M059J (cell line): ENCODE measurements at places on chromosomes 5 and 9.

GRCh38 chr5:98110791-98111190 lies 662.7 kb upstream of the RGMB start:
- no peak for DNase-seq

DNA sequence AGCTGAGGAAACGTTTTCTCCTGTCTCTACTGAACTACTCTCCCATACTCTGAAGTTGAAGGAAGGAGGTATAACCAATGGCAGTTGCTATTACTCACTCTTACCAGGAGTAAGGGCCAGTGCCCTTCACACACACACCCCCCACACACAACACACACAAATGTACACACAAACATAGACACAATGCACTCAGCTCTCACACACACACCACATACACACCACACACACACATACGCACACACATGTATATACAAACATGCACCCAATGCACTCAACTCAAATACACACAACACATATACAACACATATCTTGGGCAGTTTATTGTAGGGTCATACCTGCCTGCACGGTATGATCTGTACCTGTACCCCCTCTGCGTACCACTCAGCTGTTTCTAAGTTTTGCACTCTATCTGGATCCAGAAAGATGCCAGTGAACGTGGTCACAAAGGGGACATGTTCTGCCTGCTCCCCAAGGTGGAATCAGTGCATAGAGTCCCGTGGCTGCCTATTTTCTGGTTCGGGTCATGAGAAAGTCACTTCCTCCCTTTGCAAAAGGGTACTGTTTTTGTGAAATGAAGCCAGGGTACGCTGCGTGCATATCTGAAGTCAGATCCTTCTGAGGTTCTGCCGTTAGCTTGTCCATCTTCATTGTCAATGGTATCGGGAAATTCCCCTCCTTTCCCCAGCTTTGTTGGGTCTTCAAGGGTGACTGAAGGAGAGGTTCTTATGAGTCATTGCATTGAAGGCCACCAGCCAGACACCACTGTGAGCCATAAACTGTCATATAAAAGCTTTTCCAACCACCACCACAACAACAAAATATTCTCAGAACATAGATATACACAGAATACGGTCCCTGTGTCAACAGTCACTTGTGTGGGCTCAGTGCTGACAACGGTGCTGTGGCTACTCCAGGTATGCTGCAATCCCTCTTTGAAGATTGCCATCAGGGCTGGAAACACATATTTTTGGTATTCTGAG lies 131.9 kb downstream of the UGCG start:
- peak; percentile 90 for DNase-seq

- DNase-seq, result no peak
These were observed 418.3 kb downstream of the RAB3C start for GRCh38 chr5:59001154-59001553.

DNA sequence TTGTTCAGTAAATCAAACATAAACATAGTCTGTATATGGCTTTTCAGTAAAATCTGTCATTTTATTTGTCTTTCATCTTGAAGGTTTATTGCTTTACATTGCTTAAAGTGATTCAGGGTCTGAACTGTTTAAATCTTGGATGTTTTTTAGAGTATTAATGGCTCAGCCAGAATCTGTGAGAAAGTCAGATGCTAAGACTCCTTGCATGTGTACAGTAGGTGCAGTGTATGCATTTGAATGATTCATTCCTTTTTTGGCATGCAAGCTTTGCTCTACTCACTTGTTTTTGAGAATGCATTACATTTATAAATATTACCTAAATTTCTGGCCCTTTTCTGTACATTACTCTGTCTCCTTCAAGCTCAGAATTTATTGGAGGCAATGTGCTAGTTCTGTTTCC lies 271.0 kb upstream of the RIOK2 start:
- no peak for DNase-seq

DNA sequence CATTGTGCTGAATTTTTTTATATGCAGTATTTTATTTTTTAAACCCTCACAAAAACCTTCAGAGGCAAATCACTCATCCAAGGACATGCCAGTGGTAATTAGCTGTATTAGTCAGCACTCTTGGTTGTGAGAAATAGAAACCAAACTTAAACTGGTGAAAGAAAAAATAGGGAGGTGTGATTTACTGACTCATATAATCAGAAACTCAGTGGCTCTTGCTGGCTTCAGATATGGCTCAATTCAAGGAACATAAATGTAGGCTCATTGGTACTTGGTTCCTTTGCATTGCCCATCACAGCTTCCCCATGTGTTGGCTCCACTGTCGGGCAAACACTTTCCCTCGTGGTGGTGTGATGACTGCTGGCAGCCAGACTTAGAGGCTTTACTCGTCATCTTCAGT lies 497.2 kb downstream of the MAT2B start:
- DNase-seq, result peak; percentile 50

- peak; percentile 34 for DNase-seq
These were observed 54.9 kb upstream of the RPS23 start for GRCh38 chr5:82332886-82333615.

- no peak for DNase-seq
These were observed 877 bp upstream of the CAMSAP1 start for GRCh38 chr9:135908093-135908753.

DNA sequence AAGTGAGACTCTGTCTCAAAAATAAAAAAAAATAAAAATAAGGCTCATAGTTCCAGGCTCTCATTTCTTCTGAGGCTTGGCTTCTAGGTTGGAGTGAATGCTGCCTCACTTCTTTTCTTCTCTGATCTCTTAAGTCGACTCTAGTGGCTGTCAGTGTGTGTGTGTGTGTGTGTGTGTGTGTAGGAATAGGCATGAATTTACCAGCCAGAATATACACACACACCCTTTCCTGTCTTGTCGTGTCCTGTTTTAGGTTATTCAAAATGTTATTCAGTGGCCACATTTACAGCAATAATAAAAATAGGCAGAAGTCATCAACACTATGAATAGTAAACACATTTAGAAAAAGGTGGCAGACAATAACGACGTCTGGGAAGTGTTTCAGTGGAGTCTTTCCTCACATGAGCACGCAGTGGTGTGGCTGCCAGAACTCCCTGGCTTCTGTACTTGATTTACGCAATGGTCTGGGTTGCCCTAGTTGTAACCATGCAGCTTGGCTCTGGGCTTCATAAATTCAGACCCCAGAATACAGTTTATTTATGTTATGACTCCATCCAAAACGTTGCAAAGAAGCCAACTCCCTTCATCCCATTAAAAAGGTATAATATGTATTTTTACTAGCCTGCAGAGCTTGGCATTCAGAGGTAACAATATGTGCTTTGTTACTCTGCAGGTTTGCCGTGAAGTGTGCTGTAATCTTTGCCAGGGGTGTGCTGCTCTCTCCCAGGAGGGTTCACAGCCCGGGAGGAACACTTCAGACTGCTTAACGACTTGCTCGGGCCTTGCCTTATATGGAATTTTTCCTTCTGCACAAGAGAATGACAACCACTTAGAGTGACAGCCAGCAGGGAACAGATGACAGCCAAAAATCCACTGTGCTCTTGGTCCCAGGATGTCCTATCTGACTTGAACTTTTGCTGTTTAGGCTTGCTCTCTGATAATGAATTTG lies 34.4 kb upstream of the PALM2AKAP2 start:
- peak; percentile 47 for DNase-seq

DNA sequence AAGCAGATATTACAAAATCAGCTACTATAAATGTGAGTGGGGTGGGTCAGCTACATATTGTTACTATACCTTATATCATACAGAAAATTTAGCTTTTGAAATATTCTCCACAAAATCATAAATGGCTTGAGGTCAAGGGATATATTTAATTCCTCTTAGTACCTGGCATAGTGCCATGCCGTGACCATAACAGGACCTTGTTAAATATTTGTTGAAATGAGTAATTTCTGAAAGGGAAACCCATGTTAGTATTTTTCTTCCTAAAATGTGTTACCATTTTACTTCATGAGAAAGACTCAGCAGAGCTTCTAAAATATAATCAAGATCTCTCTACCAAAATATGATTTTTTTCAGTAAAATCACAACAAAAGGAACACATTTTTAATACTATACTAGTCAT lies 14.8 kb downstream of the ATP10B start:
- DNase-seq, result no peak

- DNase-seq, result no peak
These were observed 137.1 kb upstream of the SMIM23 start for GRCh38 chr5:171648279-171649074.

GRCh38 chr9:129888293-129889121 lies 53.2 kb downstream of the USP20 start:
- no peak for DNase-seq

GRCh38 chr5:57032151-57032551 lies 80.2 kb upstream of the MIER3 start:
- peak; percentile 54 for DNase-seq

- no peak for DNase-seq
These were observed 66.9 kb downstream of the FANCC start for GRCh38 chr9:95250462-95251221.

DNA sequence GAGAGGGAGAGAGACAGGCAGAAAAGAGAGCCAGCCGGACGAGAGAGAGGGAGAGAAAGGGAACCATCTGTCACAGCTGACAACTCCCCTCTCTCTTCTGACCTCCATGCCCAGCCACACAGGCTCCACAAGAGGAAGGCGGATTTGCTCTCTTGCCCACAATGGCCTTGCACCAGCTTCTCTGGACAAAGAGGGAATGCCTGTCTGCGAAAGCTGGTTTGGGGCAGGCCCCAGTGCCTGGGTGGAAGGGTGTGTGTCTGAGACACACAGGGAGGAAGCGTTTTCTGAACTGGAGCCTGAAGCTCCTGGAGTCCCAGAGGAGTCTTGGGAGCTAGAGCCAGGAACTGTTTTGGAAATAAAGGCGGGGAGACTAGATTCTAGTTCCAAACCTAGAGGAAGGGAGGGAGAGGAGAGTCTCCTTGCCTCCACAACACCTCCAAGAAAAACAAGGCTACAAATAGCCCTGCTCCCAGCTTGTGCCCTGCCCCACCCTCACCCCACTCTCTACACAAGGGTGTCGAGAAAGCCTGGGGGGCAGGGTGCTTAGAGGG lies 12.5 kb downstream of the C1QTNF2 start:
- DNase-seq, result no peak

DNA sequence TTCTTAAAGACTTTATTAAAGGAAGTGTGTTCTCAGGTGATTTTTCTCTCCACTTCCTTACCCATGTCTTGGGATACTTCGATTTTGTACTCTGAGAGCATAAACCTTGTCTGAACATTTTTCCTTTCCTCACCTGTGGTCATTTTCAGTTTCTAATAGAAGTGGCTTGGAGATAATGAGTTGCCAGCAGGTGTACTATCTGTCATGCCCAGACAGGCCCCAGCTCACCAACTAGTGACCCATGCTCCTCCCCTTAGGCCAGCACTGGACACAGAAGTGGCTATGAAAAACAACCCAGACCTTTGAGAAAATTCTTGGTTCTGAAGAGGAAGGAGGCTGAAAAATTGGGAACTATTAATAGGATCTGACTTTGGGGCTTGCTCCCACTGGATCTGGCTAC lies 49.2 kb upstream of the SMIM32 start:
- no peak for DNase-seq

GRCh38 chr9:8156346-8156745 lies 356.8 kb upstream of the DMAC1 start:
- DNase-seq, result no peak

- DNase-seq, result no peak
These were observed 163.7 kb downstream of the ESM1 start for GRCh38 chr5:54821445-54822323.

- no peak for DNase-seq
These were observed 24.9 kb upstream of the IRX4 start for GRCh38 chr5:1907616-1908015.

DNA sequence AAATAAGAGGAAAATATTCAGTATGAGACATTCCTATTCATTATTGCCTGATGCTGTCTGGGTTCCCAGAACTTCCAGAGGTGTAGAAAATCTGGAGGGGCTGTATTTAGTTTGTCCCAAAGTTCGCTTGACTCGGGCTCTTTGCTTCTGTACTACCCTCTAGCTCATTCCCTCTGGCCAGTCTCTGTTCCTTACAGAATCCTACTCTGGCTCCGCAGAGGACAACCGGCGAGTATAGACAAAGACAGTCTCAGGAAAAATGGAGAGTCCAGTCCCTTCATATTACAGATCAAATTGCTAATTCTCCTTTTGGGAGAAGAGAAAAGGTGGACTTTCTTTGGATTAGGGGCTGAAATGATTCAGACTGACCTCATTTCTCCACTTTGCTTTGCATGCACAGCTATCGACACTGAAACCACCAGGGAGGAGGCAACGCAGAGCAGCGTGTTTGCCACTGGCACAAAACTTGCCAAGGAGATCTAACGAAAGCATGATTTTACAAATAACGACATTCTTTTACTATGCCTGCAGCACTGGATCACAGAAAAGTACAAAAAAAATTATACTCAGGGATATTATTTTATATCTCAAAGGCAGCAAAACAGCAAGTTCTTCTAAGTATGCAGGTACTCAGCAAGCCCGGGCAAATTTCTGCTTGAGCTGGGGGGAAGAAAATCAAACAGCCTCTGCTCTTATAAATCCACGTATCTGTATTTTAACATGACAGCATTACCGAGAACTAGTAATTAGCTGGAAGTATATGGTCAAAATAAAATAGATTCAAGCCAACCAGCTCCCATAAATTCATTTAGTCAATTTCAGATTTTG lies 279.7 kb downstream of the NPR3 start:
- peak; percentile 21 for DNase-seq

DNA sequence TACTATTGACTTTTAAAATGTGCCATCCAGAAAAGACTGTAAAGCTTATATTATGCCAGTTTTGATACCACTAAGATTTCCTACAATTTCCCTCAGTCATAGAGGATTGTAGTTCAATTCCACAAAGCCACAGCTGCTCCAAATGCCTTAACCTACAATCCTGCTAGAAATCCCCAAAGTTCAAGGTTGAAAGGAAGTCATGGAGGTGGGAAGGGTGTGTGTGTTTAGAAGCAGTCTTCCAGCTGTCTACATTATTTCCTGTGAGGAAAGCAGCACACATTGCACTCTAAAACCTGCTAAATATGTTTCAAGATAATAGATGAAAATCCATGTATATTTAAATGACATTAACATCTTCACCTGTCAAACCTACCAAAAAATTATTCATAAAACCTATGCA lies 11.8 kb downstream of the EPB41L4A start:
- no peak for DNase-seq

GRCh38 chr5:16856531-16856930 lies 79.6 kb downstream of the MYO10 start:
- DNase-seq, result peak; percentile 64

GRCh38 chr9:135489188-135489906 lies 9.8 kb downstream of the PPP1R26 start:
- DNase-seq, result no peak

- no peak for DNase-seq
These were observed 262.9 kb upstream of the TRPM3 start for GRCh38 chr9:71384343-71384742.
